ENCODE measurements at places on chromosomes 4 and X.

DNA sequence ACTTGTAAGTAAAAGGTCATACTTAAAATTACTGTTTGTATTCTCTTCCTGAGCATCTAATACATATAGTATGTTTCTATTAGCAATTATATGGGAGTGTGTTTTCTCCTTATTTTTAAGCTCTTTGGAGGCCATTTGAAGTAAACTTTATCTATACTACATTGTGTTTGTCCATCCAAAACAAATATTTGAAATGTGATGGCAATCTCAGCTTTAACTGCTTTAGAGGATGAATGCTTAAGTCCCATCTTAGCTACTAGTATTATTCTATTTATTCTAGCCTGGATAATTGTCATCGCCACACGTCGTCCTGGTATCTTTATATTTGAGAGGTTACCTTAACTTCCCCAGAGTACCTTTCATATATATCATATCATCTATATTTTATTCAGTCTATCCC is 335.8 kb downstream of the NAF1 start:
- no peak for DNase-seq

DNA sequence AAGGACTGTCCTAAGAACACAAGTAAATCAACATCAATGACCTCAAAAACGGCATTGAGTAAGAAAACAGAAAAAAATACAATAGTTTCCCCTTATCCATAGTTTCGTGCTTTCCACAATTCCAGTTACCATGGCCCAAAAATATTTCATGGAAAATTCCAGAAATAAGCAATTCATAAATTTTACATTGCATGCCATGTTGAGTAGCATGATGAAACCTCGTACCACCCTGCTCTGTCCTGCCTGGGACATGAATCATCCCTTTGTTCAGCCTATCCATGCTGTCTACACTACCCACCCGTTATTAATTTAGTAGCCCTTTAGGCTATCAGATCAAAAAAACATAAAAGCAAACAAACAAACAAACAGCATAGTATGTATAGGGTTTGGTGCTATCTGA is 51.1 kb downstream of the KLF3 start:
- no peak for DNase-seq

DNA sequence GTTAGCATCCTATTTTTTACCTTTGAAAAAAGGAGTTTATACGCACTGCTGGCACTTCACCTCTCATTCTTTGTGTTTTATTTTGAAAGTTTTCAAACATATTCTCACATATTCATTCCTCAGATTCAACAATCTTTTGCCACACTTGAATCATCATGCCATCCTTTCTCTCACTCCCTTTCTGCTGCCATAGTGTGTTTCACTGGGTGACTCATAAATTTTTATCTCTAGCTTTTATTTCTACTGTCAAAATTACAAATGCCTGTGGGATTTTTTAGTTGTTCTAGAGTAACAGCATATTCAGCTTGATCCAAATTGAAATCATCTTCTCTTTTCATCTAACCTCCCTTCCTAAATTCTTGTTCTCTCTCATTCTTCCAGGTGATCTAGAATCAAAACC is 28.0 kb downstream of the MFSD8 start:
- no peak for DNase-seq

DNA sequence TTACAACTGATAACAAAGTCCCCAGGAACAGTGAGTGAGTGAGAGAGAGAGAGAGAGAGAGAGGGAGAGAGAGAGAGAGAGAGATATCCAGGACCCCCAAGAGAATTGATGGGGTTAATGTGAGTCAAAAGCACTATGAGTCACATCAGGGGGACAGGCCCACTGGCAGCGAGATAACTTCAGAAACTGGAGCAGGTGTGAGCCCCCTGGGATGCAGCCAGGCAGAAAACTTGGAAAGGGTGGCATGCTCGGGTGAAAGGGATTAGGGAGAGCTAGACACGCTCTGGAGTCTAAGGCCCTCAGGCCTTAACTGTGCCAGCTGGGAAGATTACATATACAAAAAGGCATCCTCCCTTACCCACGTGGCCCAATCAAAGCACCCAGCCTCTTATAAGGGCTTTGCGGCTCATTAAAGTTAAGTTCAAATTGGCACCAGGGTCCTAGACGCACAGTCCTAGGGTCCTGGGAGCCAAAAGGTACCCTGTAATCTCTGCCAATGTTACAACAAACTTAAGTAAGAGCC is 841 bp downstream of the ACOT9 start:
- DNase-seq = peak; percentile 77
